ENCODE measurements at places on chromosomes 13 and 19. TPM values are rescaled to one million over a fixed set of nuclear protein-coding genes. Genes with fewer than 3 reads are reported as not detected.

- DNase-seq: no peak
Measured at GRCh38 chr13:24502533-24503378, 9.8 kb downstream of the PARP4 start.

- DNase-seq: peak; percentile 62
Measured at GRCh38 chr19:50358483-50359327, 6.7 kb downstream of the NAPSA start.

The ZNF90 gene
- polyA plus RNA-seq: 24.2 TPM

- no peak for DNase-seq
Measured at GRCh38 chr19:36113894-36114720, 568 bp downstream of the POLR2I start.

DNA sequence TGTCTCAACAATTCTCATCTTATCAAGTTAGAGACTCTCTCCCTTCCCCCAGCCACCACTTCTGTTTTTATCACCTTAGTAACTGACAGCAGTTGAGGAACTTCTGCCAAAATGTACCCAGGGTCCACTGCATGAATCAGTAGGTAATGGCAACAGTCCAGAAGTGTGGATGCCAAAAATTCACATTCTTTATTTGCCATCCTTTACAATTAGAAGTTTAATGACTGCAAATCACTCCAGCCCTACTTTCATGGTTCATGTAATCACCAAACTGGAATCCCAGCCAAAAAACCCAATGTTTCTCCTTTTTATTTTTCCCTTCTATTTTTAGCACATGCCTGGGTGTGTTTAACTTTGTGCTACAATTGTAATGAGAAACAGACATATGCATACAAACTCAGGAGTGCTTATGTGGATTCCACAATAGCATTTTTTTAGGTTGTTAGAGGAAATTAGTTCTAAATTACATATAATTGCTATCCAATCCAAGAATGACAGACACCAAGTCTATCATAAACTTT is 243.5 kb downstream of the RGCC start:
- no peak for DNase-seq

The FAM216B gene
- polyA plus RNA-seq: not detected

The ZNF649 gene
- polyA plus RNA-seq: 33.5 TPM

DNA sequence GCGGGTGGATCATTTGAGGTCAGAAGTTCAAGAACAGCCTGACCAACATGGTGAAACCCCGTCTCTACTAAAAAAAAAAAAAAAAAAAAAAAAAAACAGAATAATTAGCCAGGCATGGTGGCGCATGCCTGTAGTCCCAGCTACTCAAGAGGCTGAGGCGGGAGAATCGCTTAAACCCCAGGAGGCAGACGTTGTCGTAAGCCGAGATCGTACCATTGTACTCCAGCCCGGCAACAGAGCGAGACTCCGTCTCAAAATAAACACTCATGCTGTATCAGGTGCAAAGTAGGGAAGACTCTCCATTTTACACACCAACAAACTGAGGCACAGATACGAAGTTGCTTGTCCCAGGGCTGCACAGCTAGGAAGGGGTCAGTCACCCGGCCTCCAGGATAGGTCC is 15.6 kb downstream of the TLE6 start:
- no peak for DNase-seq

GRCh38 chr13:105627270-105627669 is 908.2 kb downstream of the EFNB2 start:
- DNase-seq: no peak

The ZNF560 gene
- 1.3 TPM for polyA plus RNA-seq

- DNase-seq: no peak
Measured at GRCh38 chr13:77093735-77094134, 66.8 kb upstream of the FBXL3 start.

DNA sequence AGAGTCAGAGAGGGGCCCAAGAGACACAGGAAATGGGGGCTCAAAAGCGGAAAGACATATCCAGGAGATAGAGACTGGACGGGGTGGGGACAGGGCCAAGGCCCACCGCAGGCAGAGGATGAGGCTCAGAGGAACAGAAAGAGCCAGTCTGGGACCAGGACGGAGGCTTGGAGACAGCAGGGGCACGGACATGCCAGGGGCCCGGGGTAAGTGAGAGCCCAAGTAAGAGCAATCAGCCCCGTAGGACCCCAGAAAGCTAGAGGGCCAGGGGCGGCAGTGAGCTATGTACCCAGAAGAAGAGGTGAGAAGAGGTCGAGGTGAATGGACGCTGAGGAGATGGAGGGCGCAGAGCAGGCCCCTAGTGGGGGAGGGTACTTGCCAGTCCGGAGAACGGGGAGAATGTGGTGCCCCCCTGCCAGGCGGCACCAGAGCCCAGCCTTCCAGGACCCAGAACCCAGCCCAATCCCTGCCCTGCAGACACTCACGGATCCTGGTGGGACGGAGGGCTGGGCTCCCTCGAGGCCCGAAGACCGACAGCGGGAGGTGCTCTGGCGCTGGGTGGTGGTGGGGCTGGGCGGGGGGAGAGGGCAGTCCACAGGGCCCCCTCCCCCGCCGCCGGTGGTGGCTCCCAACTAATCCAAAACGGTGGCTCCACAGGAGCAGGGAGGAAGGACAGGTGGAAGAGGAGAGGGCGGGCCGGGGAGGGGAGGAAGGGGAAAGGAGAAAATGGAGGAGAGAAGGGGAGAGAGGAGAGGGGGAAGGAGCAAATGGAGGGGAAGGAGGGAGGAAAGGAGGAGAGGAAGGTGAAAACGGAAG is 1.0 kb downstream of the GRIK5 start:
- DNase-seq: no peak

DNA sequence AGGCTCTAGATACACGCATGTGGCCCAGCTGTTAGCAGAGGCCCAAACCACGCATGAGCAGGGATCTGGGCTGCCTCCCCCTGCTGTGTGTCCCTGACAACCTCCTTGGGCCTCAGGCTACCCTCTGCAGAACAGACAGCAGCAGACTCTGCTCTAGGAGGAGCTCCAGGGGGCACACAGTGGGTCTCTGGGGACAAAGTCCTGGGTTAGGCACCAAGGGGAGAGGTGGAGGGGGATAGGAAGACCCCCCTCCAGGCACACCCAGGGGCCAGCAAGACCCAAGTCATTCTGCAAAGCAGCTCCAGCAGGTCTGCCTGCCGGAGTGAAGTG is 8.0 kb downstream of the TINCR start:
- DNase-seq: no peak
